AG04450 (cell line): ENCODE measurements at places on chromosomes 1 and 21. TPM values are rescaled to one million over a fixed set of nuclear protein-coding genes. Genes with fewer than 3 reads are reported as not detected.

DNA sequence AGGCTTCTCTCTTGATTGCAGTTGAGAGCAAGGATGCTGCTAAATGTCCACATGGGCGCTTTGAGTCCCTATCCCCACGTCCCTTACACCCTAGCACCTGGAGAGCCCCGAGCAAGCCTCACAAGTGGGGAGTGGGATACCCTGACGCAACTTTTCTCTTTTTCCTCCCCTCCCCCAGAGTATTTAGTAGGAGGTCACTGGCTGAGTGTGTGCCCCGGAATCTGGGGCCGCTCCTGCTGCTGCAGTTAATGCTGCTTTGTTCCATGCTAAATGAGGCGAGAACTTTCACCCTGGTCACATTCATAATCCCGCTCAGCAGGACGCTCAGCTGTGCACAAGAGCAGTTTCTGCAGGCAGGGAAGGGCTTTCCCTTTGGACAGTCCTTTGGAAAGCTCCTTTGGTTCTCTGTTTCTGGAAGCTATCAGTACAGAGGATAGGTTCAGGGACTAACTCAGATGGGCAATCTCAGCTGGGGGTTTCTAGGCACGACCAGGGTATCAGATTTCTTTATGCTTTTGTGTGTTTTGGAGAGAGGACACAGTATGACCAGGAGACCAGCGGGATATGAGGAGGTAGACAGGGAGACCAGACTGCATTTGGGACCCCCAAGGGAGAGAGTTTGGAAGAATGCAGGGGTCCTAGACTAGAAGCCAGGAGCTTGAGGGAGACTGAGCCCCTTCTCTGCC lies 75.9 kb downstream of the NOS1AP start:
- no peak for DNase-seq

- DNase-seq: no peak
Measured at GRCh38 chr1:89530444-89531089, 5.9 kb downstream of the LRRC8B start.

Gene CADM3
- 0.01 TPM in 1 of 2 replicates, not detected in the other for polyA plus RNA-seq

GRCh38 chr1:117210831-117211261 lies at the start of gene VTCN1:
Gene VTCN1 (minus strand): TSS chr1:117210927. CDS start chr1:117210855, 72 bp downstream.
- DNase-seq: no peak

Gene AMY2B
- polyA plus RNA-seq: 0.91 and 1.1 TPM in 2 replicates

DNA sequence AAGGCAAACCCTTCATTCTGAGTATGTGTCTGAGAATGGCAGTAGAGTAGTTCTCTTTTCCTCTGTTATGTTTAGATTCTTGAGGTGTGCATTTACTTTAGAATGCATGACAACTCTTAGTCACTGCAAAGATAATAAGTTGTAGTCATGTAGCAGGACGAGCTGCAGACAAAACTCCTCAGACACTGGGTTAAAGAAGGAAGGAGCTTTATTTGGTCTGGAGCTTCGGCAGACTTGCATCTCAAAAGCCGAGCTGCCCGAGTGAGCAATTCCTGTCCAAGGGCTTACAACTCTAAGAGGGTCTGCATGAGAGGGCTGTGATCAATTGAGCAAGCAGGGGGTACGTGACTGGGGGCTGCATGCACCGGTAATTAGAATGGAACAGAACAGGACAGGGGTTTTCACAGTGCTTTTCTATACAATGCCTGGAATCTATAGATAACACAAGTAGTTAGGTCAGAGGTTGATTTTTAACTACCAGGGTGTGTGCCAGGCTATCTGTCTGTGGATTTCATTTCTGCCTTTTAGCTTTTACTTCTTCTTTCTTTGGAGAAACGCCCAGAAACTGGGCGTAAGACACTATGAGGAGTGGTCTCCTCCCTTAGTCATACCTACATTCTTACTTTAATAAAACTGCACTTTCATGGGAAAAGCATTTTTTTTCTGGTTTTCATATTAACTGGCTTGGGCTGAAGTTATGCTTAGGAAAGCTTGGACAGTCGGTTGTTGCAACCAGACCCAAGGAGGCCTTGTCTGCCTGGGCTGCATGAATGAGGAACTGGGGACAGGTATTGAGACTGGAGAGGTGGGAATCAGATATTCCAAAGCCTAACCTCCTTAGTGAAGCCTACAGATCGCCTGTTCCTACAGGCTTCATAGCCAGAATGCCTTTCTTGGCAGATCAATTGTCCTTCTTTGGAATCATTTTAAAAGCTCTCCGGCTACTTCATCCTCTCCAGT lies 115.1 kb downstream of the RHOU start:
- DNase-seq: no peak

Gene TEX38
- polyA plus RNA-seq: not detected in 2 replicates

Gene SFT2D2
- 24.6 and 28.4 TPM in 2 replicates for polyA plus RNA-seq

GRCh38 chr1:7463526-7463925 lies 307.6 kb upstream of the VAMP3 start:
- DNase-seq: no peak

DNA sequence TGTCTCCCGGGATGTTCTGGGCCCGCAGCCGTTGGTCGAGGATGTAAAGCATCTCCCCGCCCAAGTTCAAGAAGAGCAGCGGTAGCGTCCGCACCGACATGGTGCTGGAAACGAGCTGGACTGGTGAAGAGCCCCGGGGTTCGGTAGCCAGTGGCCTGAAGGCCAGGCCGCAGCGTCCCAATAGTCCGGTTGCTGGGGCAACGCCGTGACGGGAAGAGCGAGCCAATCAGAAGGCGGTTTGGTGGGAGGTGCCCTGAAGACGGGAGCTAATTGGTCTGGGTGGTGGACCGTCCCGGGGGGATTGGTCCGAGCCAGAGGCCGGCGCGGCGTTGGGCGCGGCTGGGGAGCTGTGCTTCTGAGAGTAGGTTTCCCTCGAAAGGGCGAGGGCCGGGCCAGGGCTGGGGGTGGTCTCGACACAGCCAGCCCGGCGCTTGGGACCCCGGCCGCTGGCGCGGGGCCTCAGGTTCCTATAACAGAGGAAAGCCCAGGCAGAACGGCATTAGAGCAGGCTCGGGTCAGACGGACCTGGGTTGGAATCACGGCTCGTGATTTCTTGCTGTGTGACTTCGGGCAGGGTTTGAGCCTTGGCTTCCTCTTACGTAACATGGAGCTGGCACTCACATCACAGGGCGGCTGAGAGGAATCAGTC lies at the start of gene OSCP1:
Gene OSCP1 (minus strand): TSS at position 182 of the 649 bp plus-strand sequence. CDS start 82 bp downstream, at position 100.
- peak; percentile 87 for DNase-seq

Gene LHX8
- polyA plus RNA-seq: not detected in 2 replicates

DNA sequence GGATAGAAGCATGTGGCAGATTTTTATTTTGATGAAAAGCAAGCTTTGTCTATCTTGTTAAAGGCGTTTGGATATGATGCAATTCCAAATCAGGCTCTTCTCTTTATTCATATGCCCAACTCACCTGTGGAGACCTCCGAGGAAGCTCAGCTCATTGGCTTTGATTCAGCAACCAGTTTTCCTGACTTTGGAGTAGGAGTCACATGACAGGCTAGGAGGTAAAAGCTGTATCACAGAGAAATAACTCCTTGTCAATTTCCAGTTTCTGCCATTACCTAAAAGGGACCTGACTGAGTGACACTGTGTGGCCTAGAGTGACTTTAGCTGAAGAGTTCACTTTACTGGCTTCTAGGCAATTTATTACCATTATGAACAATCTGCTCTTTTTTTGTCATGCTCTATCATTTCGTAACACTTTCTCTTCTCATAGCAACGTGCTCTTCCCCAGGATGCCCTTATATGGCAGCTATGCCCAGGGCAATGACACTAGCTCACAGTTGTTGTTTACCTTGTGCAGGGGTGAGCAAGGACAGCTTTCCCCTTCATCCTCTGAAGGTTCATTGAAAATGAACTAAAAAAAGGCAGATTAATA lies 107.2 kb downstream of the KCNK1 start:
- DNase-seq: no peak

- DNase-seq: no peak
Measured at GRCh38 chr21:33684068-33684467, 41.8 kb downstream of the ITSN1 start.

Gene RIPK4
- not detected in 2 replicates for polyA plus RNA-seq

- no peak for DNase-seq
Measured at GRCh38 chr1:30982937-30983336, 74.4 kb upstream of the SDC3 start.

- DNase-seq: no peak
Measured at GRCh38 chr1:153081736-153082135, 10.3 kb upstream of the SPRR2B start.

DNA sequence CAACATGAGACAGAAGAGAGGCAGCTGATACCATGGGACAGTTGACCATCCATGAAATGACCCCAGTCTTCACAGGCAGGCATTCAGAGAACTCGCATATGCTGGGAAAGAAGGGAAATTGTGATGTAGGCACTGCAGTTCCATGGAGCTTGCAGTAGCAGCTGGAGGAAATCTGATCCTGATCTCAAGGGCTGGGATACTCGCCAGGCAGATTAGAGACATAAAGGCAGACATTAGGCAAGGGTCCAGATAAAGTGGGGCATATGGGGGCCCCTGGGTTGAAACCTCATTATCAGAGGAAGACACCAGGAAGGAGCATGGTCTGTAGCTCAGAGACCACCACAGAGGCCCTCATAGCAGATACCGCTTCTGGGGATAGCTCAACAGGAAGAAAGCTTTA lies 48.7 kb upstream of the TNR start:
- DNase-seq: no peak

DNA sequence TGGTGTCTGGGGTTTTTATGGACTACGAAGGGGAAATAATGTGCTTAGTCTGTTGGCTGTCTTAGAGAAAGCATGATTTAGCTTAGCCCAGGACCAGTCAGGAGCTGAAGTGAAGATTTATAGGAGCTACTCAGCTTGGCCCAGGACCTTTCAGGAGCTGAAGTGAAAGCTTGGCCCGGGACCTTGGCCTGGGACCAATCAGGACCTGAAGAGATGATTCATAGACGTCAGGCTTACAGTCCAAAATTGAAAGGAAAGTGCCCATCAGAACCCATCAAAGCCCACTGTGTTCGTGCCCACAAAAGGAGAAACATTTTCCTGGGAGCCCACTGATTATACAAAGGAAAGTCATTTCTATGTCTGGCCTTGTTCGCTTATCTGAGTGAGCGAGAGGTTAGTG lies 35.6 kb downstream of the MSTO1 start:
- no peak for DNase-seq

DNA sequence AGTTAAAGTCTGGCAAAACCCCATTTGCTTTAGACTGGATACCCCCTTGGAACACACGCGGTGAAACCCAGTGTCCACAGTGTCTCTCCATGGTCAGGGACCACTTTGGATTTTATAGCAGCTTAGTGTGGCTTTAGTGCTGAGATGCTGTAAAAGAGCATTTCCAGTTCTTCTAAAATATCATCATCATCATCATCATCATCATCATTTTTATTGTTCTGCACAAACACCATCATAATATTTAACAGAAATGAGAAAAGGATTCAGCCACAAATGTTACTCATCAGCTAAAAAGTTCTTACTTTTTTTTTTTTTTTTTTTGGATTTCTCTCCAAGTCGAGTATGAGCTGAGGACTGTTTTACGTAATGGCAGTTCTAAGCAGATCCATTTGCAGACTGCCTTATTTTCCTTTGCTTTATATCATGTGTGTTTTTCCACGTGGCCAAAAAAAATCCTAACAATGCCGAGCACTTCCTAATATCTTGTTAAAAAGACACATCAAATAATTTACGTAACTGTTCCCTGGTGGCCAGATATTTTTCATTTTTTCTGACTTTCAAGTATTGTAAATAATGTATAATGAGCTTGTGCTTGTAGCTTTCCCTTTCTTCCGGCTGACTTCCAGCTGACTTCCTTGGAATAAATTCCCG lies 62.8 kb downstream of the EVA1C start:
- no peak for DNase-seq

DNA sequence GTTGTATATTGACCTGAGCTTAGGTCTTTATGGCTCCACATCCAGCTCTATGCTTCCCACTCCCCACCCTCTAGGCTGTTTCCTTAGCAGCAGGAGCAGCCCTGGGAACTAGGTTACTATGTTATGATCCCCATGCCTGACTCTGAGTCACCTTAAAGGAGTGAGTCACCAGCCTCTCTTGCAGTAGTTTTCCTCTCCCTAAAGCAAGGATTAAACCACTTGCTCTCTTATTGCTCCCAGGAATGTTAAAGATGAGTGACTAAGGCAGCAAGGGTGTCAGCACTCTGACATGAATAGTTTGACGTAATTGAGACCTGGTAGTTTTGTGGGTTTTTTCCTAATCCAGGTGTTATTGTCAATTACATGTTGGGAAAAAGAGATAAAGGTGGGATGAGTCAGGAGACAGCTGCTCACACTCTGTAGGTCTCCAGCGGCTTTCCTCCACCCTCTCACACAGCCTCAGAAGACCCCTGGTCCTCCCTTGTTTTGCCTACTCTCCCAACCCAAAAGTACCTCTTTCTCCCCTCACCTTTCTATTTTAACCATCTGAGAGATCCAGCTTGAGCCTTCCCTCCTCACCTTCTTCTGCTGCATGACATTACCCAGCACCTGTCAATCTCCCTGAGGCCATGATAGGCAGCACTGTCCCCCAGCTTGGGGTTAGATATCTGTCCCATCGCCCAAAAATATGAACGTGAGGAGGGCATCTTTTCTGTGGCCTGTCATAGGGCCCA lies 369.1 kb upstream of the VAMP3 start:
- DNase-seq: peak; percentile 98

DNA sequence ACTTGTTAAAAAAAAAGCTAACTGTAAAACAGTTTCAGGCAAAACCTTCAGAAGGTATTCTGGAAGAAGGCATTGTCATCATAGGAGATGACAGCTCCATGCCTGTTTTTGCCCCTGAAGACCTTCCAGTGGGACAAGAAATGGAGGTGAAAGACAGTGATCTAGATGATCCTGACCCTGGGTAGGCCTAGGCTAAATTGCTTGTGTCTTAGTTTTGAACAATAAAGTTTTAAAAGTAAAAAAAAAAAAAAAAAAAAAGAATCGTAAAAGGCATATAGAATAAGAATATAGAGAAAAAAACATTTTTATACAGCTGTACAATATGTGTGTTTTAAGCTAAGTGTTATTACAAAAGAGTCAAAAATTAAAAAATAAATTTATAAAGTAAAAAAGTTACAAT lies 106.6 kb upstream of the PLXNA2 start:
- DNase-seq: no peak

GRCh38 chr1:83676106-83676505 lies 322.8 kb downstream of the TTLL7 start:
- no peak for DNase-seq

Gene SH3BGR
- polyA plus RNA-seq: 0.63 and 2.7 TPM in 2 replicates

Gene PLOD1
- polyA plus RNA-seq: 314 and 427 TPM in 2 replicates

DNA sequence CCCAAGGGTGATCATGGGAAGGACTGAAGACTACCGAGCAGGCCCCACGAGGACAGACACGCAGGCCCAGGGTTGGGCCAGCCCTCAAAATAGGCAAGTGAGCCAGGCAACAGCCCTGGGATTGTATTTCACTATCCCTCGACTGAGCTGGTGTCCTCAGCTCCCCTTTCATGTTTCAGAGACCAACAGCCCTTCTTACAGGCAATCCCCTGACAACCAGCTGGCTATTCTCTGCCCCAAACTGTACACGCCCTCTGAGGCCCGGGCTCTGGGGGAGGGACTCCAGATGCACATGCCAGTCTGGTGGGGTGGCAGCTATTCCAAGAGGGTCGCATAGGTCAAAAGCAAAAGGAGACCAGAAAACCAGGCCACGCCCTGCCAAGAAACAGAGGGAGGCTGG lies 243.0 kb downstream of the TOMM20 start:
- no peak for DNase-seq

Gene SERTAD4
- 1.7 and 1.8 TPM in 2 replicates for polyA plus RNA-seq

Gene TTC34
- polyA plus RNA-seq: 0.06 TPM in 2 replicates

- DNase-seq: no peak
Measured at GRCh38 chr1:18126616-18127015, 19.0 kb downstream of the IGSF21 start.
